ENCODE measurements at places on chromosomes 3 and 15. TPM values are rescaled to one million over a fixed set of nuclear protein-coding genes. Genes with fewer than 3 reads are reported as not detected.

GRCh38 chr3:16831846-16832245 is 52.9 kb upstream of the PLCL2 start:
- no peak for DNase-seq

The GOLGA6D gene
- total RNA-seq = not detected

The EIF2B5 gene
- 33.8 TPM for total RNA-seq

- no peak for DNase-seq
These were observed 104.3 kb upstream of the PRR20G start for GRCh38 chr3:127392156-127392490.

DNA sequence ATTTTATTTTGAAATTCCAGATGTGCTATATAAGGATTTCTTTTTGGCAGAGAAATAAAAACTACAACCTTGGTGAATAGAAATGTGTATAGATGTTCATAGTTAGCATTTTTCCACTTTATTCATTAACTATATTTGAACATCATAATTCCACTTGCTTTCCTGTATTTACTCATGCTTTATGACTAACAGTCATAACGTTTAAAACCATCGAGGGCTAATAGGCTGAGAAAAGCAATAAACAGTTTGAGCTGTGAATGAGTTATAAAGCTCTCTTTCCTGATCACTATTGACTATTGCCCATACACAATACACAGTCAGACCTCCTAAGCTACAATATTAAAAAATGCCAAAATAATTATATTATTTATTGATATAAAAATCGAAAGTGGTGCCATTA is 502.1 kb upstream of the RASGRP1 start:
- no peak for DNase-seq

The GP9 gene
- not detected for total RNA-seq

- DNase-seq = no peak
These were observed 14.0 kb downstream of the MITF start for GRCh38 chr3:69753179-69753775.

The LDHAL6B gene
- total RNA-seq = not detected

The BDH1 gene
- 14.1 TPM for total RNA-seq

GRCh38 chr15:92050220-92050898 is 196.9 kb downstream of the SLCO3A1 start:
- DNase-seq = no peak

- DNase-seq = no peak
These were observed at the start of gene BHLHE40 for GRCh38 chr3:4979428-4980228. Gene BHLHE40 (plus strand): TSS chr3:4979437. CDS start chr3:4979719, 282 bp downstream.

The MTHFS gene
- total RNA-seq = 36.5 TPM

DNA sequence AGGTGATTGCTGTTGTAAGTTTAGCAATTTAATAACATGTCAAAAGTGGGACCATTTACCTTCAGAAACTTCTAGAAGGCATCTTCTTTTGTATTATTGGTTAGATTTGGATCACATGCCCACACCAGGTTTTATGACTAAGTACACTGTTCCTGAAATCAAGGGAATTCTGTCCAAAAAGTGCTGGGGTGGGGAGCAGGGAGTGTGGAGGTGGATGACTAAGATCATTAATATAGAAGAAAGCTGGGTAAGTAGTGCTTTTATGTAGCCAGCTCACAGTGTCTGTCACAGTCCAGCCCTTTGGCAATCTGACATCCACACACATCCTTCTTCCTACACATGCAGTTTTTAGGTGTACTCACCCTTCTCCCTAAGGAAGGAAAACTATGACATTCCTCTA is 120.0 kb downstream of the TMCO5A start:
- DNase-seq = no peak

DNA sequence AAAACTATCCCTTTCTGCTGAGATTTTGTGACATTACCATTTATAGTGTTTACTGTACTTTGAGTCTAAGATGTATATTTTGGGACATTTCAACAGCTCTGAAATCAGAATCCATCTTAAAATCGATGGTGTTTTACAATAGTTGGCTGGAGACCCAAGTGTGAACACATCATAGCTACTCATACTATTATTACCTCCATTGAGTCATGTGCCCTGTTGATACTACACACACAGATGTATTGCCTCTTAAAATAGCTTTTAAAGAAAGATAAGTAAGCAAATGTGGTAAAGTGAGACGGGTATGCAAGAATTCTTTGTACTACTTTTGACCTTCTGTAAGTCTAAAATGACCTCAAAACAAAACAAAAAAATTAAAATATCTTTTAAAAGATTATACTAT is 6.7 kb downstream of the LMOD3 start:
- DNase-seq = no peak

DNA sequence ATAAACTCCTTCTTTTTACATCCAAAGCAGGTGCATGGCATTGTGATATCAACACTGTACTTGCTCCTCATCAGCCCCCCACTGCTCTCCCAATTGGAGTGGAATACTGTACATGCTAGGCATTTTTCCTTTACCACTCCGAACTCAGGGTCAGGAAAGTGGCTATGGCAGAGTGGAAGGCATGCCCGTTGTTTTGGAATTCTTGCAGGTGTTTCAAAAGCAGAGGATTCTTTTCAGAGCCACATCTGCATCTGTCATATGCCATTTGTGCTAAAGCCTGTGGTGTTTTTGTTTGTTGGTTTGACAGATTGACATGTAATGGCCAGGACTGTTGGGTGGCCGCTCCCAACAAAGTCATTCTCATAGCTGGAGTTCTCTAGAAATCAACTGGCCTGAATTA is 41.7 kb downstream of the SOX2 start:
- no peak for DNase-seq

GRCh38 chr3:123618768-123619484 is 34.1 kb upstream of the HACD2 start:
- no peak for DNase-seq

The CCK gene
- total RNA-seq = 0.42 TPM

Data from kidney epithelial cell (primary cell).